Activated CD8-positive, alpha-beta memory T cell treated with anti-CD3 and anti-CD28 coated beads for 1 hour (primary cell): ENCODE measurements at places on chromosomes 2 and 18.

GRCh38 chr18:37341016-37341415 lies 224.6 kb downstream of the CELF4 start:
- no peak for DNase-seq

DNA sequence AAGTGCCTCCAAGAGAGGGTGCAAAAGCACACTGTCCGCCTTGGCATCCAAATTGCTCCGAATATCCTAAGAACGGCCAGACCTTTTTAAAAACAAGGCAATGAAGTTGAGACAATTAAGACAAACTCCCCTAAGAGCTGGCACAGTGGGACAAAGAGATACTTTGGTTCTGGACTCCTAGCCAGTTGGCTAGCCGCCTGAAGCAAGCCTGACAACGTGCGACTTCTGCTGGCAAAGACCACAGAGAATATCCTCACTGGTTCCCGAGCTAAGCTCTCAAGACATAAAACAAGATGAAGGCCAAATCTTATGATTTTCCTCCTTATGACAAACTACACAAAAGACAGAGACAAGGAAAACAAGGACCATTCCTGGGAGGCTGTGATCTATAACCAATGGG lies 32.7 kb downstream of the CHRNA1 start:
- no peak for DNase-seq

- no peak for DNase-seq
Observed at GRCh38 chr2:32464431-32464830, 107.6 kb downstream of the BIRC6 start.

GRCh38 chr2:227013330-227013729 lies 150.7 kb downstream of the COL4A4 start:
- no peak for DNase-seq

DNA sequence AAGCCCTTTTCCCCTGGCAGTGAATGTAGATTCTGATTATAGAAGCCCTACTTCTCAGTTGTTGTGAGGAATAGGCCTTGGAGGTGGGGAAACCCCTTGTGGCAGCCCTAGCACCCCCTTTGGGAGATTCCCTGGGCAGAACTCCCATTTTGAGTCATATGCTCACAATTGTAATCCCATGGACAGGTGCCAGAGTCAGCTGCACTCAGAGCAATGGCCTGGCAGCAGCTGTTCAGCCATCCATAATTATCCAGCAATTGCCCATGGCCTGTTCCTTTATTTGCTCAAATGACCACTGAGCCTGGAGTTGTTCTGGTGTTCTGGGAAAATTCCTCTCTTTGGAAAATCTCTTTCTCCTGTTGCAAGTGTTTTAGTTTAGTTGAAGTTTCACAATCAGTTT lies 71.7 kb downstream of the PTRHD1 start:
- no peak for DNase-seq

GRCh38 chr2:66436581-66437001 lies 1.7 kb downstream of the MEIS1 start:
- no peak for DNase-seq
